ENCODE measurements at places on chromosomes 1 and 21.

GRCh38 chr1:21157054-21157453, 19.6 kb downstream of the EIF4G3 start:
- no peak for DNase-seq

- no peak for DNase-seq
Measured at GRCh38 chr1:42747125-42747524, 7.1 kb upstream of the CLDN19 start.

DNA sequence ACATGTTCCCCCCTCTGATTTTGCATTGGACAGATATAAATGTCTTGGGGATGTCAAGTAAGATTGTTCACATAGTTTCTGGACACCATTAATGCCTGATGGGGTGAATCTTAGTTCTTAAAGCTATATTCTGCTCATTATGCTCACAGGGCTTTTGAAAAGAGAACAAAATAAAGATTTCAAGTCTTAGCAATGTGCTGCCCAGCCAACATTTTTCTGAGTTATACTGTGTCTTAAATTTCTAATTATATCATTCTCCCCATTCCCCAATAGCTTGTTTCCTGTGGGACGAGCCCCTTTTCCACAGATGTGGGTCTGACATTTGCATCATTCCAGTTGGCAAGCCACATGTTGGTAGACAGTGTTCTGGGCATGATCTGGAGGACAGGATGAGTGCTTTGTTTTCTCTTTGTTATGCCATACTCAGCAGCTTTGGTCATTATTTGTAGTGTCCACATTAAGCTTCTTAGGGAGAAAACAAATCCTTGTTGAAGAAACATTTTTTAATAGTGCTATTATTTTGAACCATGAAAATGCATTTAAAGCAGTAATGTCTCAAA, 32.8 kb downstream of the MTARC1 start:
- DNase-seq, result no peak

- DNase-seq, result no peak
Measured at GRCh38 chr1:155117610-155118009, 10.1 kb upstream of the EFNA1 start.

DNA sequence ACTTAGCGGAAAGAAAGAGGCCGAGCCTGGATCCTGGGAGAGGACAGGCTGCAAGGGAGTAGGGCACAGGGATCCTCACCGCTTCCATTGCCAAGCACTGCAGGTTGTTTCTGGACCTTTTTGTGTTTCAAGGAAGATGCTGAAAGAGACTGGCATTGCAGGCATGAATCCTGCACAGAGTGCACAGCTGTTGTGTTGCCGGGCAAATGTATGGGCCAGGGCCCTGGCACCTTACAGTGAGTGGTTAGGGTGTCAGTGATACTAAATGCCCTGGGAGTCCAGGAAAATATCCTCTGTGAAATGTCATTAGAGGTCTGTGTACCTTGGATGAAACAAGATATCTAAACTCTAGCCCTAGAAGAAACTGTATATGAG, 145.5 kb upstream of the FGGY start:
- DNase-seq, result no peak

GRCh38 chr1:107162745-107163144, 21.9 kb downstream of the NTNG1 start:
- no peak for DNase-seq

- no peak for DNase-seq
Measured at GRCh38 chr1:88528792-88529191, 155.3 kb upstream of the PKN2 start.

DNA sequence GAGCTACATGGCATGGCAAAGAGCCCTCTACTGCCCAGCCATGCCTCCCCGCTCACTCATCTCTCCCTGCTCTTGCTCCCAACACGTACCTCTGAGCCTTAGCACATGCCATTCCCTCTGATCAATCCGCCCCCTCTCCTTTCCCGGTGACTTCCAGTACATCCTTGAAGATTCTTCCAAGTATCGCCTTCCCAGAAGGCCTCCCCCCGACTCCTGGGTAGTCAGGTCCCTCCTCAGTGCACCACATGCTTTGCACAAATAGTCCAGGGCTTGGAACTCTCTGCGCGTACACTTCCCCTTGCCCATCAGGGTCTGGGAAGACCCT, 77.0 kb upstream of the IFFO2 start:
- DNase-seq, result no peak

DNA sequence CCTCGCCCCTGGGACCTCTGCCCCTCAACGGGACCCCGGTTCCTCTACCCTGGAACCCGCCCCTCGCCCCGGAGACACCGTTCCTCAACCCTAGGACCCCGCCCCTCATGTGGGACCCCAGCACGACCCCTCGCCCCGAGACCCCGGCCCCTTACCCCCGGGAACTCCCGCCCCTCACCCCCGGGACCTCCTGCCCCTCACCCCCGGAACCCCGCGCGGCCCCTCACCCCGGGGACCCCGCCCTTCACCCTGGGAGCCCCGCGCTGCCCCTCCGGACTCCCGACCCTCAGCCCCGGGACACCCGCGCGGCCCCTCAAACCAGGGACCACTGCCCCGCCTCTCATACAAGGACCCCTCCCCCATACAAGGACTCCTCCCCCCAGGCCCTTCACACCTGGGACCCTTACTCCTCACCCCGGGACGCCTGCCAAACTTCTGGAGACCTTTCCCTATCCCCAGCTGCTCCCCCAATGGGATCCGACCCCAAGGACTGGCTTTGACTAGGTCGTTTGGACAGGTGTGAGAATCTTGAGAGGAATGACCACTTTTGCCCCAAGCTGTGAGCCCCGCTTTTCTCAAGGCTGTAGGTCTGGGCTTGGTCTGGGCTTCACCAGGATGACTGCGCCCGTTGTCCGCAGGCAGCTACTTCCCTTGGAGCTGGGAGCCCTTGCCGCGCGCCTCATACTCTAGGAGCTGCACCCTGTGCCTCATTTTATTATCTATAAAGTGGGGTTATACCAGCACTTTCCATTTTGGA, 843 bp downstream of the DIP2A start:
- DNase-seq, result no peak

- no peak for DNase-seq
Measured at GRCh38 chr1:32954168-32954567, 10.4 kb downstream of the RNF19B start.

- DNase-seq, result no peak
Measured at GRCh38 chr1:23444596-23445390, 20.2 kb upstream of the TCEA3 start.

DNA sequence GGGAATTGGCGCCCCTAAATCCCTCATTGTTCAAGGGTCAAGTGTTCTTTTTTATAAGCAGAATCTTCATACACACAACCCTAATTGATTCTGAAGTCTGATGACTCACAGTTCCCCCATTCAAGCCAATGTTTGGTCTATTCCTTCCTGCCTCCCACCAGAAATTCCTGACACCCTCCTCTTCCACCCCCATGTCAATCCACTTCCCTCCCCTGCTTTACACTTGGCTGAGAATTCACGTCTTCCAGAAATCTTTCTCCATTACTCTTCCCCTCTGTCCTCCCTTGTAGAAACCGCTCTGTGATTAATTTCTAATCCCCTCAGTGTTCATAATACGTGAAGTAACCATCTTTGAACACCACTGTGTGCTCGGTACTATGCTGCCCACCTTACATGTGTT, 76.2 kb upstream of the CD34 start:
- no peak for DNase-seq

DNA sequence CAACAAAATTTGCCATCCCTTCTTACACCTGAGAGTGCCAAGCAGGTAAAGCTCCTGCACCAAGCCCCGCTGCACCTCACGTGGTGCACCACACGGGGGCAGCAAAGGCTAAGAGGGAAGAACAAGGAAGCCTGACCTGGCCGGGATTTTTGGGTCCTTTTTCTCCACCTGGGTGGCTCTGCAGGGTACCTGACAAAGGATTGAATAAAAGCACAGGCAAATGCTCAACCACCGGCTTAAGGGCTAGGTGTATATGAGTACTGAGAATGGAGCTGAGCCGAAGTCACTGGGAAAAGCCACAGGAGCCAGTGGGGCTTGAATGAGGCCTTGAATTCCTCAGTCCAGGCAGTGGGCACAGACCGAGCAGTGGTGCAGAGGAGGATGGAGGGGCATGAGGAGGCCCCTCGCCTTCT, 36.4 kb downstream of the ZNF697 start:
- DNase-seq, result no peak

- no peak for DNase-seq
Measured at GRCh38 chr1:36083219-36083618, 675 bp upstream of the TEKT2 start.

- no peak for DNase-seq
Measured at GRCh38 chr21:27756191-27756590, 789.3 kb upstream of the ADAMTS5 start.

DNA sequence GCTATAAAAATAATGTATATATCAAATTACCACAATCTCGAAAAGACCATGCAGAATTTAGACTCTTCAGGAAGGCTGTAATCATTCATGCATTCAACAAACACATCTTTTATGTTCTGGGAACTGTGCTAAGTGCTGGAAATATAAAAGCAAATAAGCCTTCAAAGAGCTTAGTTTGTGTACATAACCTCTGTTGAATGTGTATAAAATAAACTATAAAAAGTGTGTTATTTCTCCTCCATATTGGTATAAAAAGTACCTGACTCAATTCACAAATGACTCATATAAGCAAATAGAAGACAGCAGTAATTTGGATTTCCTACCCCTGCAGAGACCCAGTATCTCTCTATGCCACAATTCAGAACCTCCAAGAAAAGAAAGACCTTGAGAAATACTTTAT, 36.8 kb downstream of the RAB3GAP2 start:
- DNase-seq, result no peak

DNA sequence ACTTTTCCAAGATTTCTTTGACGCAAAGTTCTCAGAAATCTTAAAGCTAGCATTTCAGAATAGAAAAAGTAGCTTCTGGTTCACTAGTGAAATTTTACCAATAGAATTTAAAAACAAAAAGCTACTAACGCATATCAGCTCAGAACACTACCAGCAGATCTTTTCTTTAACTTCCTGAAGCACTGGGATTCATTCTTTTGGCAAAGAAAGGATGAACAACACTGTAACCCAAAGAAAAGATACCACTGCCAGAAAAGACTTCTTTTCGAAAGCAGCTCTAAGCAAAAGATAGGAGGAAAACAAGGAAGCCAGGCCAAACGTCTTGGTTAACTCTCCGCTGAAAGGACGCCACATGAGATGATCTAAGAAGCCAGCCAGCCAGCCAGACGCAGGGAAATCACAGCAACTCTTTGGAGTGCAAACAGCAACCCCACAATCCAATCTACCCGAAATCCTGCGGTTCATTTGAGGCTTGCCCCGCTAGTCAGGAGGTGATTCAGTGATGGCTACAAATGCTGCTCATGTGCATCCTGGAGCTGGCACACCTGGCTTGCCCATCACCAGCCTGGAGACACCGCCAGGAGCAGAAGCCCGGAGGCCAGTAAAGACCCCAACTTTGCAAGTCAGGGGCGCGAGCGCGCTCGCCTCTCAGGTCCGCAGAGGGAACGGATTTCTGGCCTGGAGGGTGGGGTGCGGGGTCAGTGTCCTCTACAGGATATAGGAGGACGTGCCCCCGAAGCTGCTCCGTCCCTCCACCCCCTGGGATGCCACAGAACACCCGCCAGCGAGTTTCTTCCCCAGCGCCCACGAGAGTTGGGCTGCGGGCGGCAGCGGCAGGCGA, 812 bp downstream of the NBPF1 start:
- DNase-seq, result peak; percentile 56

DNA sequence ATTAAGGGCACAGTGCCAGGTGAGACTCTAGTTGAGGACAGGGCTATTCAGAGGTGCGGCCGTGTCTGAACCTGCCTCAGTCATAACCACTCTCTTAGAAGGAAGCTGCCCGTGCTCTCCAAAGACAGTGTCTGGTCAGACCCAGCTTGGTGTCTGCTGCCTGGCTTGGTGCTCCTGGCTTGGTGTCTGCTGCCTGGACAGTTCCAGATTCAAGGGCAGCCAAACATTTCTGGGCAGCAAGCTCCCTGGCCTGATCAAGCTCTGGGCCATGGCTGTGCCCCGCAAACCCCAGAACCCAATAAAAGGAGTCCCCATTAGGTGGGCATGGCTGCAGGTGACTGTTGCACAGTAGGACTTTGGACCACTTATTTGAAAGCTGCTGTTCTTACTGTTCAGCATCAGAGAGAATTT, 27.7 kb downstream of the NEK2 start:
- DNase-seq, result no peak

DNA sequence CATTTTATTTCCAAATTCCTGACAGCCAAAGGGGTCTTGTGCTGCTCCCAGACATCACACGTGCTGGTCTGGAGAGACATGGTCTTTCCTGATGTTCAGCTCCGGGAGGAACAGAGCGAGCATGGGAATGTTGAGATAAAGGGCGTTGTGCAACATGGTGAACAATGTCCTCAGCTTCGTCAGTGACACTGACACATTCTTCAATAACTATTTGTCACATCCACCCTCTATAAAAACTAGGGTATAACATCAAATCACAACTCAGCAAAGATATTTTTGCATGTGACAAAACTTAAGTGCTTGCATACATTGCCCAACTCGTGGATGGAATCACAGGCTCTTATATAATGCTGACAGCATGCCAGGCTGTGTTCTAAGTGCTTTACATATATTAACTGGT, 42.4 kb upstream of the GRHL3 start:
- no peak for DNase-seq

DNA sequence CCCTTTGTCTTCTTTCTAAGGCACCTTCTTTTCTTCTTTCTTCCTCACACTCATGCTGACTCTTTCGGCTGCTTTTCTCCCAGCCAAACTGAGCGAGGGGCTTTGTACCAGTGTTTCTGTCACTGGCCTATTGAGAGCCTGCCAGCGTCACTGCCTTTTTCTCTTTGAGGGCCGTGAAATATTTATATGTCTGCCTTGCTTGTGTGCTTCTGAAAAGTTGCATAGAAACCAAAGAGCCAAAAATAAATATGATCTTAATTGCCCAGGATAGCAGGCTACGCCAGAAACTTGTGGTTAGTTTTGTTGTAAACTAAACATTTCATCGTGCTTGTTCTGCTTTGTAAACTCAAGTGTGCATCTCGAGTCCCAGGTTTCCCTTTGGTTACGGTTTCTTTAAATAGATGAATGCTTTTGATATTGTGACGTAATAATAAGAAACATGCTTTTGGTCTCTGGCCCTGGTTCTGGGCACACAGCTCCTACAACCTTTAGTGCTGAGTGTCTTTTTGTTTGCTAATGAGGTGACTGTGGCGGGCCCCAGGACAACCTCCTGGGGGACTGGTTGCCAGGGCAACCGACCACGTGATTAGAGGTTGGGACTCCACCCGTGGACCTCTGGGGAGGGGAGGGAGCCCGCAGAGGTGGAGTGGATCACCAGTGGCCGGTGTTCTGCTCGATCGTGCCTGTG, 10.8 kb downstream of the SLC37A1 start:
- DNase-seq, result no peak

- no peak for DNase-seq
Measured at GRCh38 chr1:17790383-17791054, 35.4 kb downstream of the ACTL8 start.

- no peak for DNase-seq
Measured at GRCh38 chr1:118661769-118662320, 326.3 kb downstream of the TBX15 start.

GRCh38 chr1:214019499-214019898, 31.7 kb downstream of the PROX1 start:
- no peak for DNase-seq

GRCh38 chr1:208837242-208837641, 593.1 kb upstream of the PLXNA2 start:
- DNase-seq, result no peak
